Activated CD4-positive, alpha-beta T cell treated with anti-CD3 and anti-CD28 coated beads for 1 hour (primary cell): ENCODE measurements at places on chromosomes 11 and 22.

GRCh38 chr22:23591201-23591791 is 11.2 kb upstream of the IGLL1 start:
- peak; percentile 25 for DNase-seq

GRCh38 chr22:43944670-43945430 is 10.4 kb upstream of the SAMM50 start:
- DNase-seq = no peak

DNA sequence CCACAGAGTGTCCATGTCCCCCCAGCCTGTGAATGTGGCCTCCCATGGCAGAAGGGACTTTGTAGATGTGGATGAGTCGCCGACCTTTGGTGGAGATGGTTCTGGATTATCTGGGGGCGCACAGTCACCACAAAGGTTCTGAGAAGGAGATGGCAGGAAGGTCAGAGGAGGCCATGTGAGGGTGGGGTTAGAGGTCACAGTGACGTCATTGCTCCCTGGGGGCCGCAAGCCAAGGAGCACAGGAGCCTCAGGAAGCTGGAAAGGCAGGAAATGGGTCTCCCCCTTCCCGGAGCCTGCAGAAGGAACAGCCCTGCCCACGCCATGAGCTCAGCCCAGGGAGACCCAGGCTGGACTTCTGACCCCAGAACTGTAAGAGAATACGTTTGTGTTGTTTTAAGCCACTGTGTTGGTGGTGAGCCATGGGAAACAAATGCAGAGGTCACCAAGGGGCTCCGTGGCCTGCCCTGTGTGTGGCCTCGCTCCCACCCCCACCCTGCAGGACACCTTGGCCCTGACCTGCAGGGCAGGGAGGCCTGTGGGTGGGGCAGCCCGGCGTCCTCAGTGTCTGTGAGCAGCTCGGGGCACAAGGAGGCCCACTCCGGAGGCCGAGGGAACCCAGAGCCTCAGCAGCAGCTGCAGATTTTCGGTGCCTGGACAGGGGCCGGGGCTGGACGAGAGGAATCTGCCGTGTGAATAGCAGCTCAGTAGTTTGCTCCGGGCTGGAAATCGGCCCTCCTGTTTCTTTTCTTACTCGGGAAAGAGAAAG is 32.1 kb downstream of the GRAMD4 start:
- no peak for DNase-seq

DNA sequence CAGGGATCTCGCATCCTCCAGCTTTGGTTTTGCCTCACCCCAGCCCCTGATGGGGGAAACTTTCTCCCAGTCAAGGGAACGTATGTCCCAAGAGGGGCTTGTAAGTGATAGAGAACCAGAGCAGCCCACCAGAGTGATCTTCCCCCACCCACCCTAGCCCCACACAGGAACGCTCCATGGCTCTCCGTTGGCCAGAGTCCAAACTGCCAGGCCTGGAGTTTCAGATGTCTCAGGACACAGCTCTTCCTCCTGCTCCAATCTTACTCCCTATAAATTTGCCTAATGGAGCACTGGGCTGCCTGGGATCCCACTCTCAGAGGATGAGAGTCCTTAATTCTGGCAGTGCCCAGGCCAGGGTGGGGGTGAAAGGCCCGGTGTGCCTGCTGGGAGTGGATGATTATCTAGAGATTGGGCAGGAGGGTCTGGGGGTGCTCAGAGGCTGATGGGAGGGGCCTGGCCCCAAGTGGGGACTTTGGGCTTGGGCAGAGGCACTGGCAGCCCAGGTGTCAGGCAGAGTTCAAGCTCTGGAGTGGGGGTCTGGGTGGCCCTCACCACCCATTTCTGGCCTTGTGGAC is 79.9 kb downstream of the WNT7B start:
- no peak for DNase-seq

DNA sequence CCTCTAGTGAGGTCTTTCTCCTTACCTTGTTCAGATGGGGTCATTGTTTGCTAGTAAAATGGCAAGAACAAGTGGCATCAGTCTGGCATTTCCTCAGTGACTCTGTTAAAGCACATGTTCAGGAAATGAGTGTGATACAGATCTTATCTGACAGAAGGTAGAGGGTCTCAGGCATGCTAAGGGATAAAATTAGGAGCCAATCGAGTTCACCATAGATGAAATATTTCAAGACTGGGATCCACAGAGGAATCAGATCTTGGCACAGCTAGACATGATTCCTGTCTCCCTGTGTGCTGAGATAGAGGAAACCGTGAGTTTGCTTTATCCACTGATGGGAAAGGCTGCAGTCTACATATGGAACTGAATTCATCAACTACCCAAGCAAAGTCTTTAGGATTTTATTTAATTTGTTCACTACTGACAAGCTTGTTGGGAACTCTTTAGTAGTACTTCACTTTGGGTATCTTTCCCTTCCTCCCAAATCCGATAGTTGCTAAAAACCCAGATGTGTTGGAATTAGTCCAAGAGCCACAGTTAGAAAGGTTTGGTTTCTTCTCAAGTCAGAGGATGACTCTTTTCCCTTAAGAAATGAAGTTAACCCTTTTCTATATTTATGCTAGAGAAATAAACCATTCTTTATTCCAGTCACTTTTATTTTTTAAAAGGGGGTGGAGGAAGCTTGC is 18.4 kb downstream of the FAM118B start:
- DNase-seq = no peak

GRCh38 chr11:44731685-44732430 is 5.1 kb downstream of the TSPAN18 start:
- DNase-seq = no peak

GRCh38 chr11:35615921-35616900 is 2.0 kb upstream of the FJX1 start:
- no peak for DNase-seq

DNA sequence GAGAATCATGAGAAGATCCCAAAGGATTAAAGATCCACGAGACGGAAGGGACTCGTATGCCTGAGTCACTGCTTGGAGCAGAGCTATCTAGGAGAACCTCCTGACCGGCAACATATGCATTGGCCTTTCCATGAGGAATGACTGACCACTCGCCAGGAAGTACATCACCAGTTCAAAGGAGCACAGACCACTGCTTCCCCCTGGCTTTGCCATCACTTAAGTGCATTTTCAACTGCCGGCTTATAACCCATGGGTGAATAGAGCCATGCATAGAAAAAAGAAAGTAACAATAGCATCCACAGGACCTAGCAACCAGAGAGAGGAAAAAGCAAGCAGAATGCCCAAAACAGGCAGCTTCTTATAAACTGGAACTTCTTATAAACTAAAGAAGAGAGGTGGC is 98.3 kb upstream of the ZC3H12C start:
- DNase-seq = no peak

GRCh38 chr22:41382098-41382578 is 396 bp downstream of the TEF start:
- DNase-seq = peak; percentile 49

DNA sequence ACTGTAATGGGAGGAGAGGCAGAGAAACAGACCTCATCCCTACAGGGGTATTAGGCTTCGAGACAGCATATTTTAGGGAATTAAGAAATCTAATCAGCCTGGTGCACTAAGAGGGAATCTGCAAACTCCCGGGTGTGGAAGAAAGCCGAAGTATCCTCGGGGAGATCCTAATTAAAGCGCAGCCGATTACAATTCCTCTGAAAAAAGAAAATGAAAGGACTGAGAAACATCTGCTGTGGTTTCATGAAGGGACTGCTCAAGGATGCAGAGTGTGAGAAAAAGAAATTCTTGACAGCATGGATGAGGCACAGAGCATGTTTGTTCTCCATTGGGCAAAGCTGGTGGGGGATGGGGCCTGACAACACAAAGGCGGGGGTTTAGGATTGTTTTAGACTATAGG is 290.0 kb upstream of the LARGE1 start:
- no peak for DNase-seq

DNA sequence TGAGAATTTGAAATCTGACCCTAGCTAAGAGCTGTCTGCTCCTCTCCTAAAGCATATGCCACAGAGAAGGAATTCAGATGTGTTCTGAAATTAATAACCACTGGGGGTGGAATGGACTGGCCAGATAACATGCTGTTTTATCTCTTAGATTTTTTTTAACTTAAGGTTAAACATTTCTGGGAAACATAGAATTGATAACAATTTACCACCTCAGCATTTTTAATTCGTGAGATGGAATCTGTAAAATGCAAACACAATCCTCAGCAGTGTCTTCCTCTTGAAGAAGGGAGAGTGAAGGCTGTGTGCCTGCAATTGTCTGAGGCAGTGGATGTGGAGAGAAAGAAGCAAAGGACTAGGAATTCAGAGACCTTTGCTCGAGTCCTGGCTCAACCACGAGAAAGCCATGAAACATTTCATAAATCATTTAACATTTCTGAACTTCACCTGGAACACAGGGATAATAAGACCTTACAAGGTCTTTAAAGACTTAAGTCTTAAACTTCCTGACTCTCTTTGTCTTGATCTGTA is at the start of gene SLC5A12:
TSS of gene SLC5A12 (minus strand) at position 113 of the 528 bp plus-strand sequence. CDS start 346 bp downstream, outside the sequence.
- no peak for DNase-seq

GRCh38 chr11:116792869-116793771 is 1.4 kb upstream of the APOA5 start:
- no peak for DNase-seq

- DNase-seq = no peak
These were observed 8.1 kb upstream of the DGKZ start for GRCh38 chr11:46338988-46339666.

GRCh38 chr22:36249160-36249559 is 3.8 kb upstream of the APOL1 start:
- DNase-seq = no peak

GRCh38 chr11:97398246-97398645 is 1008.4 kb downstream of the JRKL start:
- no peak for DNase-seq

DNA sequence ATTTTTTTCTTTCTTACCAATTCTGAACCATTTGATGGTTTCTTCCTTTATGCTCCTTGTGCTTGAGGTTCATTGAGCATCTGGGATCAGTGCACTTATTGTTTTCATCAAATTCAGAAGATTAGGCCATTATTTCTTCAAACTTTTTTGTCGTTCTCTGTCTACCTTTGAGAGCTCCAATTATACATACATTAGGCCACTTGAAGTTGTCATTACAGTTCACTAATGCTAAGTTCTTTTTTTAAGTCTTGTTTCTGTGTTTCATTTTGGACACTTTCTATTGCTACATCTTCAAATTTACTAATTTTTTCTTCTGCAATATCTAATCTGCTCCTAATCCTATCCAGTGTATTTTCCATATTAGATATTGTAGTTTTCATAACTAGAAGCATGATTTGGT is 40.8 kb downstream of the CDPF1 start:
- no peak for DNase-seq

DNA sequence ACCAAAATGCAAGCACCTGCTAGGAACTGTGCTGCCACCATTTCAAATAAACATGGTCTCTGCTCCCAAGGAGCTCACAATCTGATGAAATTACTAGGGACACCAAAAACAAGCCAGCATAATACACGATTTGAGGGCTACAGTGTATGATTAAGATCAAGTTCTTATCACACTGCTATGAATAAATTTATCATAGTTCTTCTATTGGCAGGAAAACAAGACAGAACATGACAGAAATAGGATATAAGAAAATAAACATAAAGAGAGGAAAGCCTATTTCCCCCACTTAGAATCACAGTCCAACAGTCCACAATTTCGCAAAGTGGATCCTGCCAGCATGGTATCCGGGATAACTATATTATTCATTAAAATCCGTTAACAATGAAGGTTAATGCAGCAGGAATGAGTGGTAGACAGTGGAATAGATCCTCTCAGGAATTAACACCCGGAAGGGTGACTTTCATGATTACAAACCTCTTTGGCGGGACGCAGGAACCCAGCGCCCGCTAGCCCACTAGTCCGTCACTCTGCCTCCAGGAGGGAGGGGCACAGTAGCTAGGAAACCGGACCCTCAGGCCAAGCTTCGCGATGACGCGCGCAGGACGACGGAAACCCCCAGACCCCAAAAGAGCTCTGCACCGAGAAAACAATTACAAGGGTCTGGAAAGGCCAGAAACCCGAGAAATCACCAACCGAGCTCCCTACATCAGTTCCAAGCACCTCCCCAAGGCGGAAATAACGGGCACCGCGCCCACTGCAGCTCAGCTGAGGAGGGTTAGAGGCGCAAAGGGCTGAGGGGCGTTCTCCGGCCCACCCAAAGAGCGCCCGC is 607 bp downstream of the CCDC82 start:
- DNase-seq = no peak

DNA sequence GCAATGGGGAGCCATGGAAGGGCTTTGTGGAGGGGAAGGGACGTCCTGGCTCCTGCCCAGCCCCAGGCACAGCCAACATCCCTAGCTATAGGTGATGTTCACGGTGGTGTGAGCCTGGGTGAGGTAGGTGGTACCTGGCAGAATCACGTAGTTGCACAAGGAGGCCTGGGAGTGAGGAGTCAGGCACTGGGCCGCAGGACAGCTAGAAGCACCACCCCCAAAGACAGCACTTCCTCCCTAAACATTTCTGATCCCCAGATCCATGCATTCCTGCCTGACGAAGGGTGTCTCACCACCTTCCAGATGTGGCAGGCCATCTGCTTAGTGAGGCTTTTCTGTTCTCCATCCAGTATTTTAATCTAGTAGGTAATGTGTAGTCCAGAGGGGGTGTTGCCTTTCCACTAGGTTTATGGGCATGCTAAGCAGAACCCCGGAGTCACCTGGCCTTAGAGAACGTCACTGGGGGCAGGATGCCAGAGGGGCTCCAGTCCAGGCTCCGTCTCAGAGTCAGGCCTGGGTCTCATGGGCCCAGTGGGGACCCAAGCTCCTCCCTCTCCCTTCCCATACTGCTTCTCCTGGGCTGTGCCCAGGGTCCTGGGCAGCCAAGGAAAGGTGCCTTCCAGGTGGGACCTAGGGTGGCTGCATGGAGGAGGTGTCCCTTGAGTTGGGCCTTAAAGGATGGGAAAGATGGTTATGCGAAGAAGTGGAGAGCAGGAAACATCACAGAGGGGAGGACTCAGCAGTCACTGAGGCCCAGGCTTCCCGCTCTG is 56.2 kb downstream of the OTOG start:
- no peak for DNase-seq

DNA sequence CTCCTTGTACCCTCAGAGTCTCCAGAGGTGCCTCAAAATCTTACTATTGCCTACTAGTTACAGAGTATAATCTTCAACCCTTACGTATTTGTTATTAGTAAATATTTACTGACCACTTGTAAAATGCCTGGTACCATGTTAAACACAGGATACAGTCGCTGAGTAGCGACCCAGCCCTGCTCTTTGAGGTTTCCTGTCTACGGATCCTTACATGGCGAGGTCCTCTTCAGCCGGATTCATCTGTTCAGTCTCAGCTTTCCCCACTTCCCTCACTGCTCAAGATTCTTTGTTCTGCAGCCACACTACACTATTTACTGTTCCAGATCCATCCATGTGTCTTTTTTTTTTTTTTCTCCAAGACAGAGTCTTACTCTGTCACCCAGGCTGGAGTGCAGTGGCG is 13.2 kb upstream of the TTC36 start:
- no peak for DNase-seq

DNA sequence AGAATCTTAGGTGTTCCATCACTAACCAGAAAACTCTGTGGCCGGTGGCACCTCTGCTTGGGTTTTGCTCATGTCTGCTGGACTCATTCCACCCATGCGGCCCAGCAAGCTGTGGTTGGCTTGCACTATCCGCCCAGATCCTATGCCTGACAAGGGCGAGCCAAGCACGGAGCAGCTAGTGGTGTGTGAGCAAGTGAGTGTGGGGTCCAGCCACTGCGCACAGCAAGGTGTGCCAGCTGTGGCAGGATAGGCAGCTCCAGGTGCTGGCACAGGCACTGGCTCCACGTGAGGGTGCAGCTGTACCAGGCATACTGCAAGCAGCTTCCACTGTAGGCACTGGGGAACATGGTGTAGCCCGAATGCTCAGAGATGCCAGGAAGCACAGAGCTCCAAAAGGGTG is 813.7 kb upstream of the CNTN5 start:
- no peak for DNase-seq
